Activated CD4-positive, alpha-beta T cell treated with anti-CD3 and anti-CD28 coated beads, Interleukin-2, amount 10 ng/mL, durations not matched to agents 7 days and 5 days (primary cell): ENCODE measurements at places on chromosomes 2 and 18. TPM values are rescaled to one million over a fixed set of nuclear protein-coding genes. Genes with fewer than 3 reads are reported as not detected.

The ANKRD53 gene
- not detected for total RNA-seq

The FNDC4 gene
- total RNA-seq, result not detected

The FHL2 gene
- 3.6 TPM for total RNA-seq

The UPP2 gene
- not detected for total RNA-seq

The GALNT1 gene
- 31.9 TPM for total RNA-seq
